ENCODE measurements at places on chromosomes 6 and 20.
A peak's percentile ranks its signal among the peaks of the same experiment; 100 is the strongest.

GRCh38 chr6:25166955-25167748 lies 112.0 kb upstream of the CARMIL1 start:
- no peak for DNase-seq

- peak; percentile 47 for DNase-seq
Observed at GRCh38 chr20:51542033-51542570, 417 bp downstream of the NFATC2 start.

- no peak for DNase-seq
Observed at GRCh38 chr6:39330476-39330875, 8.0 kb upstream of the KCNK16 start.

- DNase-seq = no peak
Observed at GRCh38 chr6:43376551-43376981, 7.1 kb upstream of the ZNF318 start.

- no peak for DNase-seq
Observed at GRCh38 chr6:109182578-109182977, 87.3 kb downstream of the CEP57L1 start.

DNA sequence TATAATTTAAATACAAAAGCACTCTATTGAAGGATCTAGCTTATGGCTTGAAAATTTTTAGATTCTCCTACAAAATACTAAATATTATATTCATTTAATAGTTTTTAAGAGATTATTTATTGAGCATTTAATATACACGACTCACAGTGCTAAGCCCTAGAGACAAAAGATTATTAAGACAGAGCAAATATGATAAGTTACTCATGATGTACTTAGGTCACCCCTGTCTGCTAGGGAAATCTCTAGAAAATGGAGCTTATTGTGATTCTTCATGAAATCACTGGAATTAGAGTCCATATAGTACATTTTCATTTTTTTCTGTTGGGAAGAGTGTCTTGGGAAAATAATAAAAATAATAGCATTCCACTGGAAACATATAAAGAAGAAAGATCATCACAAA lies 37.8 kb downstream of the BEND6 start:
- DNase-seq = no peak

DNA sequence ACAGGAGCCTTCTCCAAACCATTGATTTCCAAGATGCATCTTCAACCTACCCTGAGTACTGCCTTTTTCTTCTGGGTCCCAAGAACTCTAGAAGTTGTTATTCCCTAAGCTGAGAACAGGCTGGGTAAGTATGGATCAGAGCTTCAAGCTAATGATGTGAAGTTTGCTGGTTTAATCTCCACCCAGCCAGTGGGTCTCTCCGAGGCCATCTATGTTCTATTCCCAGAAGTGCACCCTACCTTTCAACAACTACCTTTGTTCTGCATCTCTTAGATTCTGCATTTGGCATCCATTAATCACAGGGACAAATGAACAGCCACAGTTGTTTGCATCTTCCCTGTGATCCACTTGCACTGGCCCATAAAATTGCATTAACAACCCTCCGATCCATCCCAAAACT lies 246.2 kb downstream of the HIVEP2 start:
- no peak for DNase-seq
